ENCODE measurements at places on chromosomes 5 and 9.
A peak's percentile ranks its signal among the peaks of the same experiment; 100 is the strongest.

DNA sequence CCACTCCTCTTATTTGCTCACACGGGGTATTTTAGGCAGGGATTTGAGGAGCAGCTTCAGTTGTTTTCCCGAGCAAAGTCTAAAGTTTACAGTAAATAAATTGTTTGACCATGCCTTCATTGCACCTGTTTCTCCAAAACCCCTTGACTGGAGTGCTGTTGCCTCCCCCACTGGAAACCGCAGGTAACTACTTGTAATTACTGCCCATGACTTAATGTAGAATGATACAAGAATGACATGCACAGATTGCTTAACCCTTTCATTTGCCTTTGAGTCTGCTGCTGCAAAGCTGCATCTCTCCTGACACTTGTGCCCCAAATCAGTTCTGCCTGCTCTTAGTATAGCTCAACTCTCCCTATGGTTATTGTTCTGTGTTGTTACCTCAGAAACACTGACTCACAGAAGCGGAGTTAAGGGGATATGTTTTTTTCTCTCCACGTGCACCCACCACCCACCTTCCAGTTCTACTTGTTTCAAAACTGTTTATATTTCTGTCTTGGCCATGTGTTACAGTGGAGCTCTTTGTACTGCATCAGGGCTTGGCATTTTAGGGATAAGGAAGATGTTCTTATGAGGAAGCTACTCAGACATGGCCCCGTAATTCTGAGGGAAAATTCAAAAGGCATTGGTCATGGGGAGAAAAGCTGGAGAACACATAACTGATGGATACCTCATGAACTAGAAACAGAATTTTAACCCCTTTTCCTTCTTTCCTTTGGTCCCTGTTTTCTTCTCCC is 2.3 kb downstream of the ADRB2 start:
- DNase-seq: no peak

- no peak for DNase-seq
These were observed 302.7 kb downstream of the PLK2 start for GRCh38 chr5:58156973-58157701.

DNA sequence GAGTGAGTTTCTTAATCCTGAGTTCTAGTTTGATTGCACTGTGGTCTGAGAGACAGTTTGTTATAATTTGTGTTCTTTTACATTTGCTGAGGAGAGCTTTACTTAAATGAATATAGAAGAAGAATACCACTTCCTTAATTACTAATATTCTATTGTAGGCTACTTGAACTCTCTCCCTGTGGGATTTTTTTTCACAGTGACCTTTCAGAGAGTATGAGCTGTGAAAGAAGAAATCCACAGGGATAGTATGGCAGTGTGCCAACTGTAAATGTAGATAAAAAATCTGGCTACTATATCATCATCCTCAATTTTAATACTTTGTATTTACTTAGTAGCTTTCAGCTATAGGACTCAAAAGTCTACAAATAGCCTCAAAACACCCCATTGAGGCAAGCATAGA is 67.3 kb downstream of the COMMD10 start:
- no peak for DNase-seq

DNA sequence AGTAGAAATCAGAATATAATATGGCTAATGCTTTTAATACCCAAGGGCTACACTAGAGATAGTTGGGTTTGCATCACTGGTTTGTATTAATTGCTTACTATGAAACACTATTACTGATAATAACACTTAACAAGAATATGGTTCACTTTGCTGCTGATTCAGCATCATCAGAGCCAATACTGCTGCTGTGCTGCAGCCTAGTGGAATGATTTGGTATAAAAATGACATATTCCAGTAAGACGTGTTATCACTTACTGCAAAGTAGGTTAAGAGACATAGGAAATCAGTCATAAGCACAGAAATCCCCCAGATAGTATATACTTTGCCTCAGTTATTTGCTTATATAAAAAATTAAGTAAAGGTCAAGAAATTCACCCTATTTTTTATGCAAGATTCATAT is 2.8 kb downstream of the CDH10 start:
- DNase-seq: peak; percentile 25

DNA sequence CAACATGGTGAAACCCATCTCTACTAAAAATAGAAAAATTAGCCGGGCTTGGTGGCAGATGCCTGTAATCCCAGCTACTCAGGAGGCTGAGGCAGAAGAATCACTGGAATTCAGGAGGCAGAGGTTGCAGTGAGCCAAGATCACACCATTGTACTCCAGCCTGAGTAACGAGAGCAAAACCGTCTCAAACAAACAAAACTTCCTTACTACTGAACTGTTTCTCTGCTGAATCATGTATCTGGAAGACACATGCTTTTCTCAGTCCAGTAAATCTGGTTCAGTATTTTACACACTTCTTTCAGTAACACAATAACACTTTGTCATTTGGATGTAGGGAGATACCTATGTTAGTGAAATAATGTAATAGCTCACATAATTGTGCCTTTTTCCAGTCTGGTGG is 7.9 kb downstream of the TRMT10B start:
- DNase-seq: no peak

DNA sequence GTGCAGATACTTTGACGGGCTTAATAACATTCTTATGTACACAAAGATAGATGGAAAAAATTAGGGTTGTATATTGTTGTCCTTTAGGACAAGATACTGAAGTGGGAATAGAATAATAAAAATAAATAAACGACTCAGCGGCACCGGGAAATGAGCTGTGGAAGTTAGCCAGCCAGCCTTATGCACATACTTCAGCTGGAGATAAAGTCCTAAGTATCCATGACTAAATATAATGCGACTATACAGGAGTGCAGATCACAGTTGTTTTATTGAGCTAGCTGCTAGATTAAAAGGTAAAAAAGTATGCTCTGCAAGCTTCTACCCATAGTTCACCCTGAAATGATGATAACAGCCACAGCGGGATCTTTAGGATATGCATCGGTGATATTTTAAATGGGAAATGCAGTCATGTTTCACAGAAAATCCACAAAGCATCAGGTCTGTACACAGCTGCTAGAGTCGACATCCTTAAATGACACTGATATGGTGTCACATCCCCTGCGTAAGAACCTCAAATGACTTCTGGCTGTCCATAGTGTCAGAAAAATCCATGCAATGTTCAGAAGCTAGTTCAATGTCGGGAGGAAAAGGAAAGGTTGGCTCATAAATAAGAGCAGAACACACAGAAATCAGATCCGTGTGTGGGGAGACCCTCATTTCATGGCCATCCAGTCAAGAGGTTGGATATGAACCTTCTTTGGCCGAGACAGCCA is 392.8 kb upstream of the DAP start:
- DNase-seq: no peak

GRCh38 chr9:90642570-90643539 is at the start of gene DIRAS2:
Gene DIRAS2 (minus strand): TSS chr9:90642824. CDS start chr9:90613827, 28,997 bp downstream.
- DNase-seq: no peak

DNA sequence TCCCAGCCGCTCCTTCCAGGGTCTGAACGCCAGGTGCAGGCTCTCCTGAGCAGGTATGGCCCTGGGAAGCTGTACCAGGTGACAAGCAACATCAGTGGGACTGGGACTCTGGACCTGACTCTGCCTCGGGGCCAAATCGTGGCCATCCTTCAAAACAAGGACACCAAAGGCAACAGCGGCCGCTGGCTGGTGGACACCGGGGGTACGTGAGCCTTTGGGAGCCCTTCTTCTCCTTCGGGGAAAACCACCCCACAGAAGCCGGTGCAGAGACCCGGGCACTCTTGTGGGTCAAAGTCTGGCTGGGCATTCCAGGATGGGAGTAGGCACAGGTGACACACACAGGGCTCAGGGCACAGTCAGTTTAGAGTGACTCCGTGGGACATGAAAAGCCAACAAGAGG is 45.8 kb downstream of the ARHGEF37 start:
- DNase-seq: no peak

DNA sequence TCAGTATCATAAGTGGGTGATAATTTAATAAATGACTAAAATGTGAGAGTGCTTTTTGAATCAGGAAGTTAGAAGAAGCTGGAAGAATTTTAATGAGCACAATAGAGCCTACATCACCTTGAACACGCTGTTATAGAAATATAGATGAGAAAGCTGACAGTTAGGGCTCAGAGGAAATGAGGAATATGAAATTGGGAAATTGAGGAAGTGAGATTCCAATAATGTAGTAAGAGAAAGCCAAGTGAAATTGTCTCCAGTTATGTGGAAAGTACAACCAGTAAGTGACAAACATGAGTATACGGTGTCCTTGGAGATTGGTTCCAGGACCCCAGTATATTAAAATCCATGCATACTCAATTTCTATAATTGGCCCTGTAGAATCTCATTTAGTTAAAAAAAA is 235.9 kb upstream of the FAM174A start:
- no peak for DNase-seq

DNA sequence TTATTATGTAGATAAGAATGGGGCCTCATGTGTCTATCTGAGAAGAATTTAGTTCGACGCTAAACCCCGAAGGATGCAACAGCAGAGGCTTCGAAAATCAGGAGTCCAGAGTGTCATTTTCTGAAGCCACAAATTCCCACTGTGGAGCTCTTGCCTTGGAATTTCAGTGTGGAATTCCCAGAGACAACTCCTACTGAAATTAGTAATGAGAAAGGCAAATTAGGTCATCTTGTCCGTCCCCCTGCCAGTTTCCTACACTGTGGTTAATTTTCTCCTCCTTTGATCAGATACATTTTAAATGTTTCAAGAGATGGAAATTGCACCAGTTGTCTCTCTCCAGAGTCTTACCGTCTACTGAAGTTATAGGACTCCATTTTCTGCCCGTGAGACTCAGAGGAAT is 633.6 kb downstream of the BNC2 start:
- DNase-seq: no peak

GRCh38 chr5:139814191-139814601 is 18.6 kb downstream of the PSD2 start:
- DNase-seq: no peak

DNA sequence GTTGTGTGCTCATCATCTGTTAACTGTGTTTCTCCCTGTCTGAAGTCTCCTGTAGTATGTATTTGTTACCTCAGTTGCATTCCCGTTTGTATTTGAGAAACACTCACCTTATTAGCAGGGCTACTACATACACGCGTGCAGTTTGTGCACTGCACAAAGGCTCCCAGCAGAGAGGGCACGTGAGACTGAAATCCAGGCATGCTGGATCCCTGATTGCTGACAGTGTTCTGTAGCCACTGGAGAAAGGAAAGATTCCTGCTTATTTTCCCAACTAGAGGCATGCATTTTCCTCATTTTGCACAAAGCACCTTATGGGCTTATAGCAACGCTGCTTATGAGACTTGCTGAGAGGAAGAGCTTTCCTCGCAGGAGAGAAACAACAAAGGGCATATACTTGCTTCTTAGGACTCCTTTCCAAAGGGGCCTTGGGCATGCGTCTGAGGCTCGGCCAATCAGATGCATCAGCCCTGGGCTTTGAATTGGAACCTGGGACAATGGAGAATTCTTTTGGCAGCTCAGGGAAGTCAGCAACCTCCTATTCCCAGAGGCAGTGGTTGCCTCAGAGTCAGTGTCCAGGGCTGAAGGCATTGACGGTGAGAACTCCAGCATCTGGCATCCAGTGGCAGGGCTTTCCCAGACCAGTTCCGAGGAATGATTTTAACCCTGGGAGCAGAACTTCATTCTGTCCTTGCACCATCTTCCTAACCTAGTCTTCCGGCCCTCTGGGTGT is 9.9 kb upstream of the MEGF10 start:
- no peak for DNase-seq

All from AML-193 (cell line).